ENCODE measurements at places on chromosomes 2 and 18.

GRCh38 chr2:97699765-97700444 lies 13.5 kb upstream of the ZAP70 start:
- DNase-seq: peak; percentile 64

GRCh38 chr18:50334546-50335152 lies 40.2 kb upstream of the SKA1 start:
- DNase-seq: no peak

DNA sequence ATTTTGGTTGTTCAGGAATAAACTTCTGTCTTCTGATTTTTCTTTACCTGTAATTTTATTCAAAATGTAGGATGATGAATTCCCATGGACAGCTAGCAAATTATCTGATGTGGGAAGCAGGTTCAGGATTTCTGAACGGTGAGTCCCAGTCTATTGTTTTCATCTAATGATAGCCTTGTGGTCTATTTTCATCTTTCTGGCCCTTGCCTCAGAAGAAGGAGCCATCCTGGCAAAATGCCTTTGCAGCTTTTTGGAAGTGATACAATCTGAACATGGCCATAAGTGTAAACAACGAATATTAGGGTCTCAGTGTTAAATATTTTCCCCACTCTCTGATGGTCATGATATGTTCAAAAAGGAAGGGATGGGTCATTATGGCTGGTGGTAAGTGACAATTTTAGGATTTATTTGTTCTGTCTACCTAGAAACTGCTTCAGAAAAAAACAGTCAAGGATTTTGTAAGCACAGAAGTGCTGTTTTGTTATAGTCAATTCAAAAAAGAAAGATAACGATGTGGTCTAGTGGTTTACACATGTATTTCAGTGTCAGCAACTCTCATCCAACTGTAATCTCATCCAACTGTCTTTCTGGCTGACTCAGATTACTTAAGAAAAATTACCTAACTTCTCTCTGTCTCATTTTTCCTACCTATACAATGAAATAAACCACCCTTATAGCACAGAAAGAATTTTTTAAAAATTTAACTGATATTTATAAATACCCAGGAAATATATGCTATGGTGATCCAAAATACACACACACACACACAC lies 272.6 kb upstream of the ERBB4 start:
- no peak for DNase-seq

DNA sequence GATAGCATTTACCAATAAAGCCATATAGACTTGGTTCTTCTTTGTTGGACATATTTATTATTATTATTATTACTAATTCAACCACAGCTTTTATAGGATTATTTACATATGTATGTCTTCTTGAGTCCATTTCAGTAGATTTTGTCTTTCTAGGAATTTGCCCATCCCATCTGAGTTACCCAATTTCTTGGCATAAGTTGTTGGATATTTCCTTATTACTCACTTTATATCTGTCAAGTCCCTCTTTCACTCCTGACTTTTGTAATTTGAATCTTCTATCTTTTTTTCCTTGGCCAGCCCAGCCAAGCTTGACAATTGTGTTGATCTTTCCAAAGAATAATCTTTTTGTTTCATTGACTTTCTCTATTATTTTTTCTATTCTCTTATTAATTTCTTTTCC lies 543.7 kb downstream of the SUCLG1 start:
- DNase-seq: no peak

DNA sequence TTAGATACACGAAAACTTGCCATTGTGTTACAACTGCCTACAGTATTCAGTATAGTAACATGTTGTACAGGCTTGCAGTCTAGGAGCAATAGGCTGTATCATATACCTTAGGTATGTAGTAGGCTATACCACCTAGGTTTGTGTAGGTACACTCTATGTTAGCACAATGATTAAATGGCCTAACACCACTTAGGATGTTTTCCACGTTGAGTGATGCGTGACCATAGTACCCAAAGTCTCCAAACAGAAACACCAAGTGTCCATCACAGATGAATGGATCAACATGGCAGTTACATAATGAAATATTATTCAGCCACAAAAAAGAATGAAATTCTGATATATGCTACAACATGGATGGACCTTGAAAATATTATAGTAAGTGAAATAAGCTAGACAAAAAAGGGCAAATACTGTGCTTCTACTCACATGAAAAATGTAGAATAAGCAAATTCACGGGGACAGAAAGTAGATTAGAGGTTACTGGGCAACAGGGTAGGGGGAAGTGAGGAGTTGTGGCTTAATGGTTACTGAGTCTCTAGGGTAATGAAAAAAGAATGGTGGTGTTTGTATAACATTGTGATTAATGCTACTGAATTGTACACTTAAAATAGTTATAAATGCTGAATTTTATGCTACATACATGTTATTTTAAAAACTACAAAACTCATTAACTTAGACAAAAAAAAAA lies 62.6 kb downstream of the TMEM131 start:
- no peak for DNase-seq

- no peak for DNase-seq
Measured at GRCh38 chr2:225452677-225453076, 53.2 kb downstream of the NYAP2 start.

DNA sequence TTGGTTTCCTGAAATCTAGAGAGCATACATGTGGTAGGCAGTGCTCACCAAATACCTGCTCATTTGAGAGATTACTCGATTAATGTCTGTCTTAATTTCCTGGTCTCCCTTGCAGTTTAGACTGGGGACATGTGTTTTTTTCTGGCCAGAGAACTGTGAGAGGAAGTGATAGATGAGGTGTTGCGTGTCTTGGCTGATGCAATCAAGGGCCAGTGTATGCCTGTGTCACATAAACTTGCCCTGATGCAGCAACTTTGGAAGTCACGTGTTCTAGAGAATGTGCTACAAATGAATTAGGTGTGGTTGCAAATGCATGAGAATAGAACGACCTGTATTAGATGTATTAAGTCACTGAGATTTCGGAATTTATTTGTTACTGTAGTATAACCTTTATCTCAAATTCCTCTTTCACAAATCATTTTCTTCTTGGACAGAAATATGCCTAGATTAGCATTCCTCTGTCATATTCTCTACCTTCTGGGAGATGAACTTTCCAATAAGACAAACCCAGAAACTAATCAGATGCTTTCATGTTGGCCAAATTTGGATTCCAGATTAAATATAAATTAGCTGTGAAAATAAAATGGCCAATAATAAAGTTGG lies 9.9 kb upstream of the IL1A start:
- DNase-seq: peak; percentile 91

DNA sequence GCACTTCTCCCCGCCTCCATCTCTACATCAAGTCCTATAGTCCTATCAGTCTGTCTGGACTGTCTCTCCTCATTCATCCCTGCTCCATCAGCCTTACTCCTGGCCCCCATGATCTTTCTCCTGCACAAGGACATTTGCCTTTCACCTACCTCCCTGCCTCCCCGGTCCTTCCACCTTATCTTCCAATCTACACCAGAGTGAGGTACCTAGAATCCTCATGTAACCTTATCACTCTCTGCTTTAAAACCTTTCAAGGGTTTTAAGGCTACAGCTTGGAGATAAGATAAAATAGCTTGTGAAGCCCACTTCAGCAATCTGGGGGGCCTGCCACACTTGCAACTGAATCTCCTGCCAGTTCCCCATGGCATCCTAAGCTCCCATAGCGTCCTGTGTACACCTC lies 12.8 kb downstream of the CDC42EP3 start:
- DNase-seq: no peak

DNA sequence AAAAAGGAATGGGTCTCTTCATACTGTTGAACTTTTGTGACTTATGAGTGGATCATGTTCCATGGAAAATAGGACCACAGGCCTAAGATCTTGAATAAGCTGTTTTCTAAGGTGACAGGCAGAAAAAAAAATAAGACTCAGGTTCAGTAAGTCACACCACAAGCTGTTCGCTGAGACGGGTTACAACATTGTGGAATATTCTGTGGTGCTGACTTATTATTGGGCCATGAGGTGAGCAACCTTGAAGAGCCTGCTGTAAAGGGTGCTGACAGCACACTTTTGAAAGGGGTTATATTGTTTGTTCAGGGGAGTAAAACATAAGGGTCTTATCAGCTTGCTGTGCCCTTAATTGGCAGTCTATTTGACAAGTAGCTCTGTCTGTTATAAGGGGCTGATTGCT lies 439.8 kb upstream of the SLC14A2 start:
- DNase-seq: no peak

GRCh38 chr2:25497918-25498407 lies 156.2 kb upstream of the DNMT3A start:
- DNase-seq: no peak

GRCh38 chr2:10668402-10669012 lies 21.3 kb downstream of the NOL10 start:
- peak; percentile 84 for DNase-seq

GRCh38 chr2:56331810-56332209 lies 148.0 kb downstream of the CCDC85A start:
- DNase-seq: no peak

DNA sequence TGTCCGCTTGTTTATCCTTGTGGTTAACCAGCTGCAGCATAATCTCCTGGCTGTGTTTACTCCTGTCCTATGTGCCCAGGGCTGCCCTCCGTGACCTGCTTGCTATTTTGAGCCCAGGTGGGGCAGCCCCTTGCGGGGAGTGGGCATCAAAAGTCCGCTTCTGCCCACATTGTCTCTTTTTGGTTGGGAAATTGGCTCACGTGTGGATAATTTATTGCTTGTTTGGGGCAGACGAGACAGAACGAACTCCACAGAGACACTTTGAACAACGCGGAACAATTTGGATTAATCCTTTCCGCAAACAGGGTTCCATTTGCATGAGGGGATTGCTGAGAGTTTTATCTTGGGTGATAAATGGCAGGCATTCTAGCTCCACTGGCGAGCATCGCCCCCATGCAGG lies 8.1 kb upstream of the CXCR4 start:
- no peak for DNase-seq

DNA sequence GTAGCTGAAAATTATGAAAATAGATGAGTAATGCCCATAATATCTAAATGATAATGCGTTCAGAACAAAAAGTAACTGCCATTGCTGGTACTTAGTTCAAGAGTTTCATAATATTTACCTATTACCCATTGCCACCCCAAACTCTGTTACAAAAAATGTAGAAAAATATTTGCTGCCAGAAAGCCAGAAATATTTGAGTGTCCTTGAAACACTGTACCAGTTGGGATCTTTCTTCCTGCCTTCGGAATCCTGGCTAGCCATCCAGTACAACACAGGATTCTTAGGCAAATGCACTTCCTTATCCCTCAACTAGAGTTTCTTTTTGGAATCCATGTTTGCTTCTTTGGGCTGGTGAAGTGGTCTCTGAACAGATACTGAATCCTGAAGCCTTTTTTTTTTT lies 207.1 kb downstream of the MCFD2 start:
- DNase-seq: no peak

DNA sequence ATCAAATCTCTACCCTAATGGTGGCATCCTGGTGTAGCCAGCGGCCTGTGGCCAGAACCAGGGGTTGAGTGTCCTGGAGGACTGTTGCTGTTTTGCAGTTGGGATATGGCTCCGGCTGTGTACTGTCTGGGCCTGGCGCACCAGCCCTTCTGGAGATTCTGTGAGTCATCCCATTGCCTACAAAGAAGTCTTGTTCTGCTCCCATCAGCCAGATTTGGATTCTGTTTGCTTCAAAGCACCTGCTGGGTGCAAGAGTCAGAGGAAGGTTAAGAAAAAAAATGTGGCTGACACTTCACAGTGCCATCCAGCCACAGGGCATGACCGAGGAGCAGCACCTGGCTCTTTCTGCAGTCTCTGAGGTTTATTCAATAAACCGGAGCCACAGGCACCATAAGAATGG lies 41.0 kb upstream of the ASAP2 start:
- DNase-seq: no peak

- DNase-seq: no peak
Measured at GRCh38 chr18:26487437-26487836, 60.9 kb downstream of the KCTD1 start.

- no peak for DNase-seq
Measured at GRCh38 chr18:34695310-34695709, 14.8 kb upstream of the DTNA start.

- peak; percentile 84 for DNase-seq
Measured at GRCh38 chr18:22168360-22168921, 948 bp upstream of the GATA6 start.

DNA sequence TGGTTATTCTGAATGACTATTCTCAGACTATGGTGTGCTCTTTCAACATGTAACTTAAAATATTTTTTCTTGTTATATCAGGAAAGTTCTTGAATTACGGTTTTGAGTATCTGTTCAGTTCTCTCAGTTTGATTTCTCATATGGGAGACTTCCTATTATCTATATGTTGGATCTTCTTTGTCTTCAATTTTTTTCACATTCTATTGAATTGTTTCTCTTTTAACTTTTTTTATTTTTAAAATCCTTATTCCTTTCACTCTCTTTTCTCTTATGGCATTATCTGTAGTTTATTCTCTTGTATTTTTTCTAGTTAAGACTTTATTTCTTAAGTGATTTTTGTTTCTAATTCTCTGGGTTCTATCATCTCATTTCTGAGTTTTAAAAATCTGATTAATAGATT lies 252.8 kb upstream of the STON1 start:
- no peak for DNase-seq

DNA sequence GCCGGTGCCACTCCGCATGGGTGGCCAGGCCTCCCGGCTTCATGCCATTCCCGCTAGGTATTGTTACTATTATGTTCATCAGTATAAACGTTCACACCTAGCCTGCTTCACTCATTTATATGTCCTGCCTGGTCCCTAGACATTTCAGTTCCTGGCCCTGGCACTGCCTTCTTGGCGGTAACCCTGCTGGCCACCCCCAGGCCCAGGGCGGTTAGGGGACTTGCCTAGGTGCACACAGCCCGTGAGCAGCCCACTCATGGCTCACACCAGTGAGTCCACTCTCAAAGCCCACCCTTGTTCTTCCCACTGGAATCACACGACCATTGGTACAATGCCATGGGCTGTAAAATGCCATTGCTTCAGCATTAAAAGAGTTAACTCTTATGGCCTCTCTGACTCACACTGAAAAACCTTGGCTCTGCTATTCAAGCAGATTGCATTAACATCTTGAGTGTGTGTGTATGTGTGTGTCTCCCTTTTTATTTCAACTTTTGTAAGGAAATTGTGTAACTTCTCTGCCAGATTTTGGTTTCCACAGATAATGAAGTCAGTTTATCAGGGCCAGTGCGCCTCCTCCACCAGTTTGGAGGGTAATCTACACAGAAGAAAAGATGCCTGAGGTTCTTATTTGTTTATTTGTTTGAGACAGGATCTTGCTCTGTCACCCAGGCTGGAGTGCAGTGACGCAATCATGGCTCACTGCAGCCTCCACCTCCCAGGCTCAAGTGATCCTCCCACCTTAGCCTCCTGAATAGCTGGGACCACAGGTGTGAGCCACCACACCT lies 74.2 kb downstream of the RAB31 start:
- peak; percentile 62 for DNase-seq

GRCh38 chr2:104793966-104794365 lies 59.9 kb upstream of the POU3F3 start:
- no peak for DNase-seq

DNA sequence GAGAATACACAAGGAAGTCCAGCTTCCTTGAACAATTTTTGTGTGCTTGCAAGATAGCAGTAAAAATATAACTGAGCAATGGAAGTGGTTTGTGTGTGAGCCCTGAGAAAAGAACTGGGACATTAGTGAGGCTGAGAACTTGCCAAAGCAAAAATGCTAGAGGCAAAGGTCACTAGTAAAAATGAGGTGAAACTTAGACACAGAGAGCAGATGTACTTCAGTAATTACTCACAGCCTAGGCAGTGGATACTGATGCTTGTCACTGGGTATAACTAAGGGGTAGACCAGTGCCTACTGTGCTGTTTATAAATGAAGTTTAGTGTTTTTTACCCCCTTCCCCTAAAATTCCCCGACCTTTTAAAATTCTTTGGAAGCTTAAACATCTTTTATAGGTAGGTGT lies 450.1 kb downstream of the LPIN1 start:
- DNase-seq: no peak

Data from lung (tissue), 17 donors.